ENCODE measurements at places on chromosomes 4 and X.

- DNase-seq: no peak
Observed at GRCh38 chr4:153365003-153365402, 20.5 kb downstream of the MND1 start.

- DNase-seq: no peak
Observed at GRCh38 chr4:85448906-85449890, 25.8 kb upstream of the ARHGAP24 start.

GRCh38 chr4:25313201-25313895 is 774 bp downstream of the ZCCHC4 start:
- DNase-seq: no peak

DNA sequence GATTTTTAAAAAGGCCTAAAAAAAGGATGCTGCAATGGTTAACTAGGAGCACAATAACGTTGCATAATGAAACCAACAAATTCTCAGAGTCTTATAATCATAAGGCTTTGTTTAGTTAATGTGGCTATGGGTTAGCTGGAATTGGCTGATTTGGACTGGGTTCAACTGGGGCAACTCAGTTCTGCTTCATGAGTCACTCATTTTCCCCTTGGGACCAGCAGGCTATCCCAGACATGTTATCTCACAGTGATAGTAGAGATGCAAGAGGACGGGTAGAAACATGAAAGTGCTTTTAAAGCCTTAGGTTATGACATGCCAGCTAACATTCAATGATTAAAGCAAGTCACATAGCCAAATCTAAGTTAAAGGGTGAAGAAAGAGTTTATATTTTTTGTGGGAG is 189.2 kb upstream of the GK2 start:
- no peak for DNase-seq

GRCh38 chr4:98781641-98782357 is 123.4 kb upstream of the TSPAN5 start:
- DNase-seq: no peak

DNA sequence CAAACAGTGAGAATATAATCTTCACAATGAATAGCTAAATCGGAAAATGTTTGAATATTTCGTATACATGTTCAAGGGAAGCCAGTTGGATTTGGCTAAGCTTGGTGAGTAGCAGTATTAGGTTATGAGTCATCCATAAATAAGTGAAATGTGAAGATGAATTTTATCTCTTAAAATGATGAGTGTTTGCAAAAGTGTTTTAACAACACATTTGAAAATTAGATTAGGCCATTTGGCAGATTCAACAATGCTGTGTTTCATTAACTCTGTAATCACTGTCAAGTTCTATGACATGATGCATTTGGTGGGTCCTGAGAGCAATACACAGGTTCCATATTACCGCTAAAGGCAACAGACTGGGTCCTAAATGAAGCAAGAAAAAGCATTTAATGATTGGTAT is 301.9 kb upstream of the PRPS2 start:
- DNase-seq: no peak

DNA sequence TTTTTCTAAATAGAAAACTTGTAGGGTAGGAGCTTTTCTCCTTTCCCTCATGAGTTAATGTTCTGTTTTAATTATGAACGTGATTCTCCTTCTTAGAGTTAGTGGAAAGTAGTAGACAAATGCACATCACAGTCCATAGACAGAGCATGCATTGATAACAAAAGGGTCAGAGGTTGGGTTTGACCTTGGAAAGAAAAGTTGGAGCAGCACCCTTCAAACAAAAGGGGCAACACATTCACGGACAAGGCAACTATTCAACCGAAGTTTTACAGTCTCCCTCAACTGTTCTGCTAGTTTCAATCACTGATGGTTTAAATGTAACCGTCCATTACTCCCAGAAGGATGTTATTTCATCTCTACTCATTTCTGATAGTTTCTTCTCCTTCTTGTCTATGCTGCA is 103.4 kb upstream of the MAOA start:
- no peak for DNase-seq

DNA sequence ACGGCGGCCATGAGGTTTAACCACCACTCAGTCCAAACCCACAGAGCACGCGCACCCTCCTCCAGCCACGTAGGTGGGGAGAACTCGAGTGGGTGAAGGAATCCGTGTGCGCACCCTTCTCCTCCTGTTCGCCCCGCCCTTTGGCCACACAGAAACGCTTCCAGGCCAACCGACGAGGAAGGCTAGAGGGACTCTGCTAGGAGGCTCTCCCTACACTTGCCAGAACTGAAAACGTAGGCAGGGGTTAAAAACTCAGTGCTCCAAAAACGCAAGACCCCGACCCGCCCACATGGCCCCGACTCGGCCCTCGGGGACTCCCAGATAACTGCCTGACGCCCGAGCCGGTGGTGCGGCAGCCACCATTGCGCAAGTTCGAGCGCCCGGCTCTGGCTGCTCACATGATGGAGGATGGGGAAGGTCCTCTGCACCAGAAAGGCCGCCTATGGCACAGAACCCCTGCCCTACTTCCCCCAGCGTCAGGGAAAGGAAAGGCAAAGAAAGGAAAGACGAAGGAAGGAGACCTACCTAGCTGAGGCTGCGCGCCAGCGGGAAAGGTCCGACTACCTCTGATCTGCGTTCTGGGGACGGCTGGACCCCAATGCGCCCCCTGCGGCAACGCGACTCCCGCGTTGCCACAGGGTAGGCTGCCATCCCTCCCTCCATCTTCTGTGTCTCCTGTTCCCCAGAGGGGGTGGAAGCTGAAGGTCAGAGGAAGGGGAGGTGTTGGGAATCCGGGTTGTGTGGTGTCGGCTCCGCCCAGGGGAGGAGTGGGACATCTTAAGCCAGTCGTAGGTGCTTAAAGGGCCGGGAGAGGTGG is 201.9 kb upstream of the AGTR2 start:
- no peak for DNase-seq

DNA sequence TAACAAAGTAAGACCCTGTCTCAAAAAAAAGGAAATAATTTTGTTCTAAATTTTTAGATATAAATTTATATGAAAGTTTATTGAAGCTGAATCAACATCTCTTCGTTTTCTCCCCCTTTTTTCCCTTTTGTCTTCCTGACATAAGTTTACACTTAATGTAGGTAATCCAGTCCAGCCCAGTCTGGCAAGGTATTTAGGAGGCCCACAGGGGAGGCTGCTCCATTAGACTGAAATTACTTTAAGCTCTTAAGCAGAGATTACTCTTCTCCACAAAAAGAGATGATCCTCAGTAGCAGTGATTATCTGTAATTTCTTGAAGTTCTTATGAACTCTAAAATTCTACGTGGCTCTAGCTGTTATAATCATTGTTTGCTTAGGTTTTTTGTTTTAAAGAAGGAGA is 46.0 kb downstream of the ANXA5 start:
- DNase-seq: no peak

- DNase-seq: no peak
Observed at GRCh38 chr4:119693126-119693525, 64.5 kb upstream of the PDE5A start.

DNA sequence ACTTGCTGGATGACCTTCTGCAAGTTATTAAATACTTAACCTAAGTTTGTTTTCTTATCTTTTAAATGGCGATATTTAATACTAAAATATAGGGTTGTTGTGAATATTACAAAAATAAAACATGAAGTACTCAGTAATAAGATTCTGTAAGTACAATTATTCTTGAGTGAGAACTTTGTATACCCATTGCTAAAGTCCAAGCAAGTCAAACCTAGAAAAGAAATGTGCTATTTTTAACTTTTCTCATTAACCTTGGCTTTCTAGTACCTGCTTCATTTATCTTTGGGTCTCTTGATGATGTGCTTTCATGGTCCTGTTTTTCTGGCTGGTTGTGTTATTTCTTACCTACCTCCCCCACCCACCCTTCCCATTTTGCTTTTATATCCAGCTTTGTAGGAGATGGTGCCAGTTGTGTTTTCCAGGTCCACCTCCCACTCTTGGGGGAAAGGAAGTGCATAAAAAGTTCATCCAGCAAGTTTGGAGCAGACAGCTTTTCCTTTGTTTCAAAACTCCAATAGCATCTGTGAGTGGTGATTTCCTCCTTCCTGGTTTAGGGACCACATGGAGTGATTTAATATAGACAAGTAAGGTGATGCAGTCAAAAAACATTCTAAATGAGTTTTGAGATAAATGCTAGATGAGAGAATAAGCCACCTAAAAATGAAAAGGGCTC is 7.5 kb upstream of the CXCL8 start:
- DNase-seq: no peak

GRCh38 chr4:176744091-176744490 is 48.6 kb downstream of the VEGFC start:
- no peak for DNase-seq

DNA sequence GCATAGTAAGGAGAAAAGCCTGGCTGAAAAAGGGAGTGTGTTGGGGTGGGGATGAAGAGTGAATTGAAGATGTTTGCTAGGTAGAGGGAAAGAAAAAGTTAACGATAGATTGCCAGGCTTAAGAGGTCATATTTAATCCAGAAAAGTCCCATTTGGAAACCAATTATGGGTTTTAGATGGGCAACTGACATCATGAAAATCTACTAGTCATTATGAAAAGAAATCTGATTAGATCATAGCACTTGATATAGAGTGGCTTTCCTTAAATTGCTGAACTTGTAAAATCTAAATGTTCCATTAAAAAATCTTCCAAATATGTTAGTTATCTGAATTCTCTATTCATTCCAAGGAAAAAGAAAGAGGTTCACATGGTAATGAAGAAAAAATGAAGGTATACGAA is 37.5 kb upstream of the IL21 start:
- DNase-seq: no peak

DNA sequence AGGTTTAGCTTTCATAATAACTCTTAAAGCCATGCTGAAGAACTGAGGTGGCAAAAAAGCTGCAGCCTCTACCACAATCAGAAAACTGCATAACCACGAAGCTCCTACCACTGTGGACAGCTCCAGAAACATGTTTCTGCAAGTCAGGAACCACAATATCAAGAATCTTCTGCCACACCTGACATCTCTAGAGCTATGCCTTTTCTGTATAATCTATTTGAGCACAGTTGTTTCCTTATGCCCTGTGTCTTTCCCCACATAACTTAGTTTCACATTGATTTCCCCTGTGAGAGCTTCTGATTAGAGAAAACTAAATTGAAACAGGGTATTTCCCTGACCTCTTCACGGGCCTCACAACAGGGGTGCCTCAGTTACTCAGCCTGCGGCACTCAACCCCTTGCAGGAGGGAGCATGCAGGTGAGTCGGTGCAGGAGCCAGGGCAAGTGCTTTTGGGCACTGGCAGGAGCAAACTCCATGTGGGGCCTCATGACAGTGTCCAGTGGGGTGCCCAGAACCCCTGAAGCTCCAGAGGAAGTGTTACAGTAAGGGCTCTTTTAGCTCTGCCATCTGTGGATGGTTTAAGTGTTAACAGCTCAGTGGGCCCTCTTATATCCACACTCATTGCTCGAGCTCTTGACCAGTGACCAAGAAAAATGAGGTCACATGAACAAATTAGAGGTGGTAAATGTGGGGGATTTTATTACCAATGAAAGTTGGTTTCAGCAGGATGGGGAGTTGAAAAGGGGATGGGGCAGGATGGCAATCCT is 132.8 kb upstream of the BMP3 start:
- DNase-seq: no peak

DNA sequence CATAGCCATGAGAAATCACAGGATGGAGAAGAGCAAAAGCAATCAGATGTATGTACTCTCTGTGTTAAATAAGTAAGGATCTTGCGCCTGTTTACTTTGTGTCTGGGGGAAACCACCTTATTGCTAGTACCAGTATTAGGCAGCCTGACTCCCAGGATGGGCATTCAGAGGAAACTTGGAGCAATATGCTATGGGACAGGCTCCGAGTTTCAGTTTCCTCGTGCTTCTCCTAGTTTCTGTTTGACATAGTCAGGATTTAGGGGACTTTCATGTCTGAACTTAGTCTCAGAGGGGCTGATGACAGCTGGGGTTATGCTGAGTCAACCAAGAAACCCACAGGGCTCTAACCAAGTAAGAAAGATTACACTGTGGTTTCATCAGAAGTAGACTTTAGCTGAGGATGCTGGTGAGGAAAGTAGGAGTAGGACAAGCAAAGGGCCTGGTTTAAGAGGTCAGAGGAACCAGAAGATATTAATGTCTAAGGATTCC is 13.5 kb downstream of the NSUN7 start:
- no peak for DNase-seq

DNA sequence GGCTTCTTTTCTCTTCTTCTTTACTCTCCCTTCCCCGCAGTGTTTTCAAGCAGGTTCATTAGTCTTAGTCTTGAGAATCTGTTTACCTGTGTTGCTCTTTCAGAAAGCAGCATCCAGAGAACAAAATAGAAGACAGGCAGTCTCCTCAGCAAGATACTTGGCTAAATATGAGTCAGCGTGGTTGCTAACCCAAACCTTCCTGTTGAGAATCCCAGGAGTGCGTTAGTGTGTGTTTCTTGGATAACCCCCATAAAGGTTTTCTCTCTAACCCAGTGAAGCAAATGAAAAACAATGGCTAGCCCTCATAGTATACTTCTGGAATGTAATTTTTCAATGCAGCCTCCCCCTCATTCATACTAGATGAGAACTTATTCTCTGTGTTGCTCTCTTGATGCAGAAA is 41.1 kb downstream of the BMPR1B start:
- DNase-seq: no peak

DNA sequence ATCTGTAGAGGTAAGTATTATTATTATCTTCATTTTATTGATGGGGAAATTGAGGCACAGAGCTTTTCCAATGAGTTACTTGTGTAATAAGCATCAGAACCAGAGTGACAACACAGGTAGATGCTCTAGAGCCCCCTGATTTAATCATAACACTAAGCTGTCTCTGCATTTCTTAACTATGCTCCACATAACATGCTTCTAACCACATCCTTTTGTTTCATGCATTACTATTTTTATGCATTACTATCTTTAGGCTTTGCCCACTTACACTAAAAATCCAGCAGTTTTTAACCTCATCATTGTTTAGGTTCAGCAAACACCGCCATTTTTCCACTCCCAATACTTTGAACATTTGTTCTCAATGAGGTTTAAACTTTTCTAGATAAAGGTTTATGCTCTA is 1900.8 kb upstream of the PCDH10 start:
- DNase-seq: no peak

DNA sequence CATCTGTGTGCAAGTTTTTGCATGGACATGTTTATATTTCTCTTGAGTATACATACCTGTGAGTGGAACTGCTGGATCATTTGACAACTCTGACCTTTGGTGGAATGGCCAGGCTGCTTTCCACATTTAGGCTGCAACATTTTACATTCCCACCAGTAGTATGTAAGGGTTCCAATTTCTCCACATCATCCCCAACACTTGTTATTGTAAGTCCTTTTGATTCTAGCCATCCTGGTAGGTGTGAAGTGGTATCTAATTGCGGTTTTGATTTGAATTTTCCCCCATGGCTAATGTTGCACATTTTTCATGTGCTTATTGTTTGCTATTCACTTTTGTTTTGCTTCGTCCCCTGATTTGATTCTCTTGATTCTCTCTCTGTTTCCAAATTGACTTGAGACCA is 16.4 kb downstream of the DLG3 start:
- DNase-seq: no peak

All from NCI-H187 (cell line).